Right renal cortex interstitium (tissue), 3 donors: ENCODE measurements at places on chromosomes 2 and 18. TPM values are rescaled to one million over a fixed set of nuclear protein-coding genes. Genes with fewer than 3 reads are reported as not detected.

GRCh38 chr18:74631623-74632350 is 34.1 kb downstream of the ZNF407 start:
- no peak for DNase-seq

- no peak for DNase-seq
These were observed 29.6 kb downstream of the LHCGR start for GRCh38 chr2:48725696-48726494.

DNA sequence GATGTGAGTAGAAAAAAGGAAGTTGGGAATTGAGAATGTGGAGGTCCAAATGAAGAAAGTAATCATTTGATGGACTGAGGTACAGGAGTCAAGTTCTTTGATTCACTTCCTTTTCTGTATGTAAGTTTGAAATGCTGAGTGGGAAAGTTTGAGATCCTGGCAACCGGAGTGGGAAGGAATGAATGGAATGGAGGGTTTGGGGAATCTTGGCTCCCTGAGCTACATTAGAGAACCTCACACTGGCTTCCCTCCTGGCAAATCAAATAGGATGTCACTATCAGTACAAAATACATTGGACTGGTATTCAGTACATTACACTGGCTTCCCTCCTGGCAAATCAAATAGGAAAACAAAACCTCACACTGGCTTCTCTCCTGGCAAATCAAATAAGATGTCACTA is 9.8 kb upstream of the RNF138 start:
- no peak for DNase-seq

- DNase-seq = no peak
These were observed 11.0 kb downstream of the SLC4A3 start for GRCh38 chr2:219638217-219638947.

The IL36A gene
- polyA plus RNA-seq = not detected

The ASPRV1 gene
- polyA plus RNA-seq = 4.6 TPM

DNA sequence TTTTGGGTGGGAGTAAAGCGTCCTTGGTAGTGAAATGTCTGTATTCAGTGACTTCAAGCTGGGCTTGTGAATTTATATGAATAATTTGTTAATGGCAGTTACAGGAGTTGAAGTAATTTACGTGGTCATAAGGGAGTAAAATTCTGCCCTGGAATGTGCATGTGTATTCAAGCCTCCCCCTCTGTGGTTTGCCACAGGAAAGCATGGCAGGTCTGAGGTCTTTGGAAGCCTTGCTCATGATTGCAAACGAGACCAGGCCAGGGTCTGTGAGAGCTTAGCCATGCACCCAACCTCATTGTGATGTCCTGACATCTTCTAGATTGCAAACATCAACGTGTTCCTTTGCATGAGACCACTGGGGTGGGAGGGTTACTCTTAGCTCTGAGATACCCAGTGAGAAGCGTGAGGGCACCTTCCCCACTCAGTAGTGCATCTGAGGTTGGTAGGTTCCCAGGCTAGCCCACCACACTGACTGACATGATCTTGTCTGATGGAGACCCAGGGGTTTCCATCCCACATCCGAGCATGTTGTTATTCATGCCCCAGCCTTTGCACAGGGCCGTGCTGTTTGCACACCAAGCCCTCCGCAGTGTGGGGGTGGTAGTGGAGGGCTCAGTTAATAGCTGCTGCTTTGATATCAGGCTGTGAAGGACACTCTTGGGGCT is 216.5 kb downstream of the KLHL29 start:
- no peak for DNase-seq

DNA sequence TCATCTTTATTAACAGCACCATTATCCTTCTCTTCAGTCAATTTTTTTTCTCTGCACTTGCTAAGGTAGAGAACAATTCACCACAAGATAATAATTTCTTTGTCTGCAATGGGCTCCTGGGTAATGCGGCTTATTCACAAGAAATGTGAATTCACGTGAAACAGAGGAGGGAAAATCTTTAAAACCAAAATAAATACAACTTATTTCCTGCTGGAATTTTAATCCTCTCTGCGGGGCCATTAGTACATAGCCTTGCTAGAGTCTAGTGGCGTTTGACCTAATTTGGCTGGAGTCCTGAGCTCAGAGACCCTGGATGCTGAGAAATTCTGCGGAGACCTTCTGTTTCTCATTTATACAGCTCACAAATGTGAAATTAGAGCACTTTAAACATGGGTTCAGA is 319.3 kb upstream of the MMADHC start:
- DNase-seq = no peak

The ERMN gene
- polyA plus RNA-seq = 0.06 TPM

- DNase-seq = no peak
These were observed 141.9 kb downstream of the SLC4A3 start for GRCh38 chr2:219769090-219769910.

The CDH2 gene
- polyA plus RNA-seq = 93.8 TPM

- no peak for DNase-seq
These were observed 4.0 kb upstream of the RND3 start for GRCh38 chr2:150491430-150491829.

The CRYBA2 gene
- polyA plus RNA-seq = not detected

- DNase-seq = no peak
These were observed 15.5 kb upstream of the IL1RN start for GRCh38 chr2:113111823-113112287.

The SOX11 gene
- polyA plus RNA-seq = 16.7 TPM

- DNase-seq = no peak
These were observed 253.9 kb downstream of the AGAP1 start for GRCh38 chr2:235747786-235748091.

GRCh38 chr2:46845542-46846486 is 69.8 kb downstream of the MCFD2 start:
- no peak for DNase-seq

- DNase-seq = no peak
These were observed 10.8 kb downstream of the RAB12 start for GRCh38 chr18:8619835-8620577.

GRCh38 chr2:102269200-102269524 is 42.2 kb upstream of the IL1RL1 start:
- DNase-seq = no peak

GRCh38 chr2:16135913-16136310 is 195.6 kb downstream of the MYCN start:
- DNase-seq = no peak

The TACR1 gene
- polyA plus RNA-seq = 1.9 TPM

The MFSD2B gene
- 2.4 TPM for polyA plus RNA-seq

The CDH7 gene
- polyA plus RNA-seq = 16.0 TPM

DNA sequence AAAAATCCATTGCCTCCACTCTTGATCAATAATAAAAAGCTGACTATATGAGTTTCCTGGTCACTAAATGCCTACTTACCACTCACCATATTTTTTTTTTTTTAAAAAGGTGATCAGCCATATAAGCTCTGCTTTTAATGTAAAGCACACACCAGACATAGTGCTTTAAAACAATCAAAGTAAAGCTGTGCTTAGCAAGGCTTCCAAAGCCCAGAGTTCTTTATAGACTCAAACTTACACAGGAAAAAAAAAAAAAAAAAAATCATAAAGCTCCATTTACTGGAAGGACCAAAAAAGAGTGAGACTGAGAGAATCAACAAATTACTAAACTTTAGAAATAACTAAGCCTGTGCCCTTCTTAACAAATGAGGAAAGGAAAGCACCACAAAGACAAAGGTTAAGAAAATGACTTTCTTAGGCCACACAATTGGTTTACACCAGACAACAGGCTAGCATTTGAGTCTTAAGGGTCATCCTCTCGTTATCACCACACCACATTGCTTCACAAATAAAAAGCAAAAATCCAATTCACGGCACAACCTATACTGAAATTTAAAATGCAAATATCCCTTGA is 11.2 kb downstream of the ACVR1 start:
- DNase-seq = no peak

The PLCL1 gene
- 20.9 TPM for polyA plus RNA-seq

DNA sequence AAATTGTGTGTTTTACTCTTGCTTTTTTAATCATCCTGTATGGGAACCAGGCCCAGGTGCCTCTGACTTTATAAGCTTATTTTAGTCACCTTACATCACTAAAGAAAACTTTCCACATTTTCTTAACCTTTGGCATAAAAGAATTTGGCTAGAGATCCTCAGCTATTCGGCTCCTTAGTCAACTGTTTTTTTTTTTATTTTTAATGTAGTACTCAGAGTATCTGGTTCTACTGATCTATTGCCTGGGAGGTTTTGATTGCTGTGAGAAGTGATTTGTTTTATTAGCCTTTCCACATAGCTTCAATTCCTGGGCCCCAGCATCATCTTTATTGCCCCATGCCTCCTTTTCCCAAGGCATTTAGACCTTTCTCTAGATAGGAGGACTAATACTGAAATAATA is 121.0 kb downstream of the MYO1B start:
- no peak for DNase-seq

The ADD2 gene
- polyA plus RNA-seq = 5.5 TPM

GRCh38 chr2:96547731-96548171 is 11.2 kb downstream of the ARID5A start:
- DNase-seq = no peak

GRCh38 chr2:66080127-66080526 is 354.8 kb upstream of the MEIS1 start:
- no peak for DNase-seq

The KATNAL2 gene
- 10.2 TPM for polyA plus RNA-seq

The MYL1 gene
- 0.14 TPM for polyA plus RNA-seq

The CNDP1 gene
- polyA plus RNA-seq = 0.75 TPM

- DNase-seq = no peak
These were observed 101.7 kb downstream of the ANKRD44 start for GRCh38 chr2:197208841-197209240.

The EMX1 gene
- polyA plus RNA-seq = 42.0 TPM

The TMEM178A gene
- 82.9 TPM for polyA plus RNA-seq

DNA sequence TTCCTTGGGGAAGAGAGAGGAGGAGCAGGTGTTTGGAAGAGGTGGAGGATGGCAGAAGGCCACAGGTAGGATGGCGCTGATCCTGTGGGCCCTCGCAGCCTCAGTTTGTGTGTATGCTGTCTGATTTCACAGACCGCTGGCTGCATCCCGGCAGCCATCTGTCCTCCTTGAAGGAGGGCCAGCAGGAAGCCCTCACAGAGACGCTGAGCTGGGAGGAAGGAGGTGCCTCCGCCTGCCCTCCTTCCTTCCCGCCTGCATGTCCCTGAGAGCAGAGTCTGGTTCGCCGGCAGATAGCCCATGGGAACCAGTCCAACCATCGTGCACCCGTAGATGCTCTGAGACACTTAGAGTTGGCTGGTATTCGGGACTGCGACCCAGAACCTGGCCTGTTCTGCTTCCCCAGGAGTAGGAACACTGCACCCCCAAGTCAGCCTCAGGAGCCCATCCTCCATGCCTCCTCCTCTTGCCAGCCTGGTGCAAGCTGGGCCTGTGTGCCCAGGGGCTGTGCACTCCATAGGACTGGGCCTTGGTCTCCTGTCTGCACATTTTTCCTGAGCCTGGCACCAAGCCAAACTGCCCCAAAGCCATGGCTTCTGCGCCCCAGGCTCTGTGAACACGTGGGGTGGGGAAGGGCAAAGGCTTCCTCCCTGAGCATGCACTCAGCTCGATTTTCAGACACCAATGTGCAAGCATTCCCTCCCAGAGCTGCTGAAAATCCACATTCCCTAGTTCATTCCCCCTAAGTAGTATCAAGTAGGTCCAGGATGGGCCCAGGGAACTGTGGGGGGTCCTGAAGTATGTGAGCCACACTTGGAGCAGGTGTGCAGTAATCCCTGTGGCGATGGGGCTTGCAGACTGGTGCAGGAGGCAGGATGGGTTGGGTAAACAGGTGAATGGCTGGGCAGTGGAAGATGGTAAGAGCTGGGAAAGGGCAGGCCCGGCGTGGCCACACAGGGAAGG is 115.6 kb downstream of the SEPTIN10 start:
- DNase-seq = no peak

DNA sequence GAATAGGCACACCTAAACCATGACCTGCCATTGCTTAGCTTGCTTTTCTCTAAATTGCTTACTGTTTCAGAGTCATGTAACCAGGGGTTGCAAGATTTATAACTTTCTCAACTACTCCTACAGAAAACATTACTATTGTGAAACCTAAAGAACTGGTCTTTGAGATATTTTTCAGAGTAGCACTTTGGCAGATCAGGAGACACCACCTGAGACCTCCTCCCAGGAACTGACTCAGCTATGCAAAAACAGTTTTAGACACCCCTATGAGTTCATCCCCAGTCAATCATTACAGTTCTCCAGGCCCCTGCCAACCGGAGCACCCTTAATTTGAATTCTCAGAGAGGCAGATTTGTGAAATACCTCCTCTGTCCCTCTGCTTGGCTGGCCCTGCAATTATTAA is 80.3 kb downstream of the MBOAT2 start:
- no peak for DNase-seq

DNA sequence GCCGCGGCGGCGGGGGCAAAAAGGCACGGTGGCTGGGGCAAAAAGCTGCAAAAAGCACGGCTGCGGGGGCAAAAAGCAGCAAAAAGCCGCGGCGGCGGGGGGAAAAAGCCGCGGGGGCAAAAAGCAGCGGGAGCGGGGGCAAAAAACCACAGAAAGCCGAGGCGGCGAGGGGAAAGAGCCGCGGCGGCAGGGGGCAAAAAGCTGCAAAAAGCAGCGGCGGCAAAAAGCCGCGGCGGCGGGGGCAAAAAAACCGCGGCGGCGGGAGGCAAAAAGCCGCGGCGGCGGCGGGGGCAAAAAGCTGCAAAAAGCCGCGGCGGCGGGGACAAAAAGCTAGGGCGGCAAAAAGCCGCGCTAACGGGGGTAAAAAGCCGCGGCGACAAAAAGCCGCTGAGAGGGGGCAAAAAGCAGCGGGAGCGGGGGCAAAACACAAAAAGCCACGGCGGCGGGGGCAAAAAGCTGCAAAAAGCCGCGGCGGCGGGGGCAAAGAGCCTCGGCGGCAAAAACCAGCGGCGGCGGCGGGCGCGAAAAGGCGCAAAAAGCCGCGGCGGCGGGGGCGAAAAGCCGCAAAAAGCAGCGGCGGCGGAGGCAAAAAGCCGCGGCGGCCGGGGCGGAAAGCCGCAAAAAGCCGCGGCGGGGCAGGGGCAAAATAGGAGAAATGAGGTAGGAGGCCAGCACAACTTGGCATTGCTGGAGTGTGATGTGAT is 123.4 kb downstream of the ANKRD30BL start:
- no peak for DNase-seq

DNA sequence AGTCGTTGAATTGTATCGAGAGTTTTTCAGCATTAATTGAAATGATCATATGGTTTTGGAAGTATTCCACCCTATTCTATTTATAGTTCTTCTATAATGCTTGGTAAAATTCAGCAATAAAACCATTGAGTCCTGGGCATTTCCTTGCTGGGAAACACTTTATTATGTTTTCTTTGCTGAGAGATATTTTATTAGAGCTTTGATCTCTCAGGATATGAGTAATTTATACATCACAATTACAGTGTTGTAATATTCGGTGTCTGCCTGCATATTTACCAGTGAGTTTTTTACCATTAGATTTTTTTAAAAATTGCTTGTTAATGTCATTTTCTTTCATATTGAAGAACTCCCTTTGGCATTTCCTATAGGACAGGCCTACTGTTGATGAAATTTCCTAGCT is 402.7 kb upstream of the FSIP2 start:
- no peak for DNase-seq

- no peak for DNase-seq
These were observed 34.0 kb upstream of the CYTIP start for GRCh38 chr2:157477919-157478318.

The UPP2 gene
- 12.3 TPM for polyA plus RNA-seq

- DNase-seq = no peak
These were observed 2.2 kb downstream of the ITM2C start for GRCh38 chr2:230866756-230867523.

GRCh38 chr2:207600231-207600630 is 25.0 kb downstream of the METTL21A start:
- no peak for DNase-seq

The ZNF519 gene
- polyA plus RNA-seq = 11.6 TPM

- DNase-seq = no peak
These were observed 41.6 kb downstream of the LYPD6B start for GRCh38 chr2:149080099-149080498.
